ENCODE measurements at places on chromosomes 2 and 18.

DNA sequence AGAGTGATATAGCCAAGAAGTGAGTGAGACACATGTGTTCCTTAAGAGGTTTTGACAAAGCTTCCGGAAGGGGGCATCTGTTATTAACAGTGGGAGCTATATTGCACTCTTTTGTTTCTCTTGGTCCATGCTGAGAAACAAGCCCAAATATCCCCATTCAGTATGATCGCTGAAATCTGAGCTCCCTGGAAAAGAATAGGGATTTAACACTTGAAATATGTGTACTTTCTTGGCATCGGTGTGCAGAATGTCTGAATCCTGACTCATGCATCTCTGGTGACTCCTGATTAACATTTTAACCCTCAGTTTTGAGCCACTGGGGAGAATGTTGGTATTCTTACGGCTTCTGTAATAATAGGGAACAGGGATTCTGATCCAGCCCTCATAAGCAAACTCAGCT lies 448.1 kb downstream of the TSN start:
- DNase-seq, result peak; percentile 81

DNA sequence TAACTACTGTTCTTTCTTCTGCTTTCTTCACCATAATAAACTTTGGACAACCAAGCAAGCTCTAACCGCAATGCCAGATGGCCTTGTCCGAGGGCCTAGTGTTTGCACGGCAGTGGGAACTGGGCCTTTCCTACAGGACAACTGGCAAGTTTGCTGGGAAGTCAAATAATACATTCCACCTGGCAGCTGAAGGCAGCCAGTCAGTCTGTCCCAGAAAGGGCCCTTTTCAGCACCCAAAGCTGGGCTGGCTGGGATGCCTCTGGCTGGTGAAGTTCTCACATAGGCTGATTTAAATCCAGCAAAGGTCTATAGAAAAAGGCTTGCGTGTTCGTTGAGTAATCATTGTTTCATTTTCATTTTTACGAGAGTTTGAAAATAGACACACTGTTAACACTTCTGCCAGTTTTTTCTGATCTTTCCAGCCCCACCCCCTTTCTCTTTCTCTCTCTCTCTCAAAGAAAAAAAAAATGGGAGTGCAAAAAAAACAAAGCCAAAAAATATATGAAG lies 110.0 kb upstream of the EPAS1 start:
- DNase-seq, result no peak

DNA sequence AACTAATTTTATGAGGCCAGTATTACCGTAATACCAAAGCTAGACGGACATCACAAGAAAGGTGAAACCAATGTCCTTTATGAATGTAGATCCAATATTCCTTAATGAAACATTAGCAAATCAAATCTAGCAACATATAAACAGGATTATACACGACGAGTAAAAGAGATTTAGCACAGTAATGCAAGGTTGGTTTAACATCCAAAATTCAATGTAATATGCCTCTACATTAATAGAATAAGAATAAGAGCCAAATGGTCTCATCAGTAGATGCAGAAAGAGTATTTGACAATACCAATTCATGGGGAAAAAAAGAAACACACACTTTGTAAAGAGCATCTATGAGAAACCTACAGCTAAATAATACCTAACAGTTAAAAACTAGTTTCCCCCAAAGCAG lies 99.5 kb downstream of the TMEM163 start:
- DNase-seq, result no peak

GRCh38 chr2:85755122-85756027 lies 1.6 kb downstream of the ATOH8 start:
- DNase-seq, result no peak

- DNase-seq, result no peak
These were observed 35.1 kb downstream of the FAM117B start for GRCh38 chr2:202669841-202670240.

GRCh38 chr2:112156152-112156986 lies 18.2 kb downstream of the FBLN7 start:
- DNase-seq, result peak; percentile 26

DNA sequence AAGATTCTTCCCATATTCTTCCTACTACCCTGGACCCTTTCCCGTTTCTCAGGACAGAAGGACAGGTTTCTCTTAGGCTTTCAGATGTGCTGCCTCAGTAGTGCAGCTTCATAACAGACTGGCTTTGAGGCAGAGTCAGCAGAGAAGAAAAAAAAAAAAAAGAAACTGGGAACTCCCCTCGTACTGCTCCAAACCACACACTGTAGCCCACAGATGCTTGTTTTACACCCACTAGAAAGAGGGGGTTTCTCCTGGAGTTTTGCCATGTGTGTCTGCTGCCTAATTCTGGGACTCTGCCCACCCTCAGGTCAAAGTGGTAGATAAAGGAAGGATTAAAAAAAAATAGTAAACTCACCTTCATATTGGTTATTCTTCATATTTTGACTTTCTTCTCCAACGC lies 95.9 kb downstream of the NCOA1 start:
- no peak for DNase-seq

- peak; percentile 68 for DNase-seq
These were observed 76.2 kb downstream of the FMNL2 start for GRCh38 chr2:152411154-152411553.

- no peak for DNase-seq
These were observed 21.6 kb downstream of the CUL3 start for GRCh38 chr2:224563537-224563936.

- DNase-seq, result peak; percentile 43
These were observed 5.1 kb downstream of the AGPS start for GRCh38 chr2:177397481-177398289.

- no peak for DNase-seq
These were observed 72.7 kb upstream of the LYPD6B start for GRCh38 chr2:148965623-148966437.

GRCh38 chr18:24388957-24389356 lies 8.7 kb downstream of the OSBPL1A start:
- no peak for DNase-seq

- no peak for DNase-seq
These were observed 781.9 kb downstream of the GALR1 start for GRCh38 chr18:78031589-78031988.

DNA sequence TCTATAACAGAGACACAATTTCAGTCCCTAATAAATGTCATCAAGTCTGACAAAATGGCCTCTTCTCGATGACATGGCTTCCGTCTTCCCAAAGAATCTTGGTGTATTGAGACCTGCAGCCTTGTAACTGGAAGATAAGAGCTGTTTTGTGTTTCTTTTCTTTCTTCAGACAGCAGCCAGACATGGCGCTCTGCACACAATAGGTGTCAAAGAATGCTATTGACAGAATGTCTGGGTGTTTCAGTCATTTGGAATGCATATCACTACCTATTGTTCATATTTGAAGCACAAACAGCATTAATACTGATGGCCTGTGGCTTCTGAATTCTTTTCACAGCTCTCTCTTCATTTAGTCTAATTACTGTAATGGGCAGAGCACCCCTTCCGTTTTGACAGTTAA lies 344.8 kb downstream of the RPRM start:
- no peak for DNase-seq

- no peak for DNase-seq
These were observed 107.9 kb downstream of the CABLES1 start for GRCh38 chr18:23243178-23243577.

DNA sequence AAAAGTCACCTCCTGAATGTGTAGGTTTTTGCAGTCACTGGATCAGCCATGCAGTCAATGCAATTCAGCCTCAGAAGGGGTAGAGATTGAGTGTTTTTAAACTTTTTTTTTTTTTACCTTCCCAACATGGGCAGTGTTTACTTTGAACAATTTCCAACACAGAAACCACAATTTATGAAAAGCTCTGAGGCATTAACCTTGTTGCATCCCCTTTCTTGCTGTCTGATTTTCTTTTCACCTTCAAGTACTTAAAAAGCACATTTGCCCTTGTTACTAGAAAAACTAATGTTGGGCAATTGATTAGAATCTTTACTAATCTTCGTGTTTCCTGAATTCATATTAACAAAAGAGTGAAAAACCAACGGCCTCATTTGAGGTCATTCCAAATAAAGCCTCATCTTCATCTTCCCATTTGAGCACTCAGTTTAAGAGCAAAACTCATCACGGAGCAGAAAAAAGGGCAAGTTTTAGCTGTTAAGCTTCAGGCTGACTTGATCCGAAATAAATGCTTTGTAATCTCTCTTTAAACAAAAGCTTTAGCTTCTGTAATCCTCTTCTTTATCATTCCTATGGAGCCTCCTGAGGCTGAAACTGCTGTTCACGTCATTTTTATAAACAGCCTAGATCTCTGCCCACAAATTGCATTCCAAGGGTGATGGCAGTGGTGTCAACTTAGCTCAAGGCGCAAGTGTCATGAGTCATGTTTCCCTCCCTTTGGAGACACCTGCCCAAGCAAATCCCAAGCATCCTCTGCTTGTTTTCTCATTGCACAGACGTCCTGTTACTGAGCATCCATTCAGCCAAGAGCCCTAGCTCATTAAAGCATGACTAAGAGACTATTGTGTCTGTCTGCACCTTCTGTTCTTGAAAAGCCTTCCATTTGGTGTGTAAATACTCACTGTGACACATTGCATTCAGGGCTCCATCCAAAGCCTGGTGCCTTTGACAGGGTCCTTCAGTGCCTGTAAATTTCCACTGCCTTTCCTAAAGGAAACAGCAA lies 107.7 kb downstream of the HNMT start:
- peak; percentile 44 for DNase-seq

- DNase-seq, result no peak
These were observed 991.9 kb upstream of the CHAC2 start for GRCh38 chr2:52775674-52776073.

DNA sequence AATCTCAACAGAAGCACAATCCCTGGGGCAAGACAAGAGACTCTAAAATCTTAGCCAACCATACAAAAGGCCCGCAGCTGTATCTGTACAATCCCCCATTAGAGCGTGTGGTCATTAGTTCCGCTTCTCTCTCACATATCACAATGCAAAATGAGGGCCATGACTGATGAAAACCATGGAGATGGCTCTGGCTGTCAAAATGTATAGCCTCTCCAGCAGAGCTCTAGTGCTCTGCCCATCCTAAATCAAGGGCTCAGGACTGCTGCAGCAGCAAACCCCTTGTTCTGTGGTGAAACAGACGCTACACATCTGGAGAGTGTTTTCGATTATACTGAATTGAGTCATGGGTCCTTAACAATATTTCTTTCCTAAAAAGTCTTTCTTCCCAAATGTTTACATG lies 221.0 kb downstream of the PID1 start:
- DNase-seq, result no peak

- DNase-seq, result no peak
These were observed 28.3 kb upstream of the NTSR2 start for GRCh38 chr2:11698009-11698922.

DNA sequence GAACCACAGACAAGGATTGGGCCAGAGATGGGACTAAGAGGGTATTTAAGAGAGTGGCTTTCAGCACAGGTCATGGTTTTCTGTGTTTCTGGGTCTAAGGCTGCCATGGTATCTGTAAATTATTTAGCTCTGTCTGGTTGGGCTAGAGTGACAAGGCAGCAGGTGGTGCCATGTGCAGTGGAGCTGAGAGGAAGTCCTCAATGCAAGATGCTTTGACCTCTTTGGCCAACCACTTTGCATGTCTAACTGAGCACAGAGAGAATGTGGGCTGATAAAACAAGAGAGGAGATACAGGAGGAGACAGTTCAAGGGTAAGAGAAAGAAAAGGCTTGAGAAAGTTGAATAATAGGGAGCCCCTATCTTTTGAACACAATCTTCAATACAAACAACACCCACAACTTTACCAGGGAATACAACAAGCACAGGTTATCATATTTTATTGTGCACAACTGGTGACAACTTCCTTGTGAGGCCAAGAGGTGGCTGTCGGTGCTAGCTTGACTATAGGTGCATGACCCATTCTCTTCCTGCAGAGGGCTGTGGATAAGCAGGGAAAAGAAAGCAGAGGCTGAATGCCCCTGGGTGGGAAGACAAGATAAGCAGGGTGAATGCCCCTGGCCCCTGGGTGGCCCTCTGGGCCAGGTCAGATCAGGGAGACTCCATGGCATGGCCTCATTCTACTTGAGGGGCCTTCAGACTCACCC lies 12.3 kb downstream of the FLACC1 start:
- DNase-seq, result no peak
